Type B pancreatic cell (in vitro differentiated cells): ENCODE measurements at places on chromosomes 3 and 15. TPM values are rescaled to one million over a fixed set of nuclear protein-coding genes. Genes with fewer than 3 reads are reported as not detected.

Gene DGKG
- total RNA-seq, result 1.5 and 11.6 TPM in 2 replicates

Gene PCNP
- 154 and 163 TPM in 2 replicates for total RNA-seq

Gene GOLGA8N
- total RNA-seq, result 1.1 and 3.9 TPM in 2 replicates

DNA sequence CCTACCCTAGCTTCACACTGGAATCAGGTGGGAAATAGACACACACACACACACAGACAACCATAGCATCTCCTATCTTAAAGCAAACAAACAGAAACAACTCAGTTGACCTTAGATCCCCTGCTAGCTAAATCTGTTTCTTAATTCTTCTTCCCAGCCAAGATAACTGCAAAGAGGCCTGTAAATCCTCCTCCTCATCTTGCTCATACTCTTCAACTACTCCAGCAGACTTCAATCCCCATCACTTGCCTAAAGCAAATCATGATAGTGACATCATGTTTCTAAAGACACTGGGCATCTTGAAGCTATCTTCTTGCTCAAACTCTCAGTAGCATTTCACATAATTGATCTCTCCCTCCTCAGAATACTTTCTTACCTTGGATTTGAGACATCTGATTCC, 303.0 kb downstream of the RBMS3 start:
- no peaks in the 10 kb centered on the region for H3K36me3 ChIP-seq
- H3K27me3 ChIP-seq, result no peaks in the 10 kb centered on the region
- no peak overlapping the region for H3K27ac ChIP-seq
- no peak overlapping the region for H3K4me3 ChIP-seq
- no peak for DNase-seq

GRCh38 chr3:191227541-191227940, 28.5 kb downstream of the OSTN start:
- no peaks in the 10 kb centered on the region for H3K4me1 ChIP-seq
- DNase-seq, result no peak
- H3K4me3 ChIP-seq, result no peak overlapping the region
- H3K27me3 ChIP-seq, result no peaks in the 10 kb centered on the region

GRCh38 chr3:128166971-128167453, 13.7 kb downstream of the EEFSEC start:
- no peaks in the 10 kb centered on the region for H3K27me3 ChIP-seq
- peak overlapping the region; percentile 65 for H3K27ac ChIP-seq
- H3K4me1 ChIP-seq, result peaks cover 37% of the 10 kb centered on the region
- DNase-seq, result no peak
- H3K36me3 ChIP-seq, result peaks cover 8% of the 10 kb centered on the region

GRCh38 chr3:172065527-172065926, 26.1 kb downstream of the FNDC3B start:
- no peak overlapping the region for H3K27ac ChIP-seq
- H3K36me3 ChIP-seq, result peaks cover 27% of the 10 kb centered on the region
- peak overlapping the region; percentile 34 for H3K4me3 ChIP-seq
- H3K4me1 ChIP-seq, result peaks cover 63% of the 10 kb centered on the region
- no peaks in the 10 kb centered on the region for H3K27me3 ChIP-seq

GRCh38 chr15:99062226-99062625, 42.7 kb upstream of the SYNM start:
- peaks cover 25% of the 10 kb centered on the region for H3K27me3 ChIP-seq
- H3K36me3 ChIP-seq, result no peaks in the 10 kb centered on the region
- no peak overlapping the region for H3K27ac ChIP-seq
- no peak for DNase-seq
- H3K4me3 ChIP-seq, result no peak overlapping the region

GRCh38 chr3:177300039-177300833, 103.0 kb upstream of the TBL1XR1 start:
- DNase-seq, result no peak
- H3K36me3 ChIP-seq, result no peaks in the 10 kb centered on the region
- peak overlapping the region; percentile 51 for H3K4me3 ChIP-seq
- peaks cover 13% of the 10 kb centered on the region for H3K4me1 ChIP-seq
- no peaks in the 10 kb centered on the region for H3K27me3 ChIP-seq

- H3K4me1 ChIP-seq, result peaks cover 18% of the 10 kb centered on the region
- no peaks in the 10 kb centered on the region for H3K36me3 ChIP-seq
- no peak for DNase-seq
Measured at GRCh38 chr15:67501836-67502461, 19.0 kb upstream of the C15orf61 start.
